ENCODE measurements at places on chromosomes 13 and 19.

GRCh38 chr13:73948848-73949529 is 185.2 kb downstream of the KLF12 start:
- DNase-seq, result no peak

GRCh38 chr13:65508338-65508737 is 1721.8 kb downstream of the PCDH9 start:
- DNase-seq, result no peak

DNA sequence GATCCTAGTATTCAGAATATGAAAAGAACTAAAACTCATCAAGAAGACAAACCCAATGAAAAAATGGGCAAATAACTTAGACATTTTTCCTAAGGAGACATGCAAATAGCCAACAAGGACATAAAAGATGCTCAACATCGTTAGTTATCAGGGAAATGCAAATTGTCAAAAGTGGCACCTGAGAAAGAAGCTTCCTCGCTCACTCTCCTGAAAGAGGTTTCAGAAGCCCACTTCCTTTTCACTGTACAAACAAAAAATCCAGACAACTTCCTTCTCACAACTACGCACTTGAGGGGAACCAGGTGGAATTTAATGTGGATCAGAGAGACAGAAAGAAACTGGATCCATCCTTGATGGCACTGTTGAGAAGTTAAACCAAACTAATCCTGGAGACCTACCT is 41.5 kb downstream of the KLF12 start:
- DNase-seq, result no peak

DNA sequence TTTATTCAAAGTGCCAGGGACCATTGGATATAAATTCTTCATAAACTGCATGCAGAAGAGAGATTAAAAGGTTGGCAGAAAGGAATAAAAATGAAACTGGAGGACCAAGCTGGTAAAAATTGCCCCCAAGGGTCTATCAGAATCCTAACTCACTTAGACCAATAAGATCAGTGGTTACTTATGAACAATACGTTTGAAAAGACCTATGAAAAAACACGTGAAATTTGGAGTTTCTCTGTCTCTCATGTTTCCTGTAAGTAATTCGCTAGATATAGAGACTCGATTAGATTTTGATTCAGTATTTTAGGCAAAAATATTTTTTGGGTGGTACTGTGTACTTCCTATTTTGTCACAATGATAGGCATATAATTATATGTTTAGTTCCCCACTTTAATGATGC is 22.9 kb downstream of the GARRE1 start:
- DNase-seq, result no peak

- DNase-seq, result no peak
Measured at GRCh38 chr19:47372603-47373002, 23.5 kb downstream of the DHX34 start.

GRCh38 chr19:40682431-40682964 is 8.0 kb downstream of the NUMBL start:
- no peak for DNase-seq

DNA sequence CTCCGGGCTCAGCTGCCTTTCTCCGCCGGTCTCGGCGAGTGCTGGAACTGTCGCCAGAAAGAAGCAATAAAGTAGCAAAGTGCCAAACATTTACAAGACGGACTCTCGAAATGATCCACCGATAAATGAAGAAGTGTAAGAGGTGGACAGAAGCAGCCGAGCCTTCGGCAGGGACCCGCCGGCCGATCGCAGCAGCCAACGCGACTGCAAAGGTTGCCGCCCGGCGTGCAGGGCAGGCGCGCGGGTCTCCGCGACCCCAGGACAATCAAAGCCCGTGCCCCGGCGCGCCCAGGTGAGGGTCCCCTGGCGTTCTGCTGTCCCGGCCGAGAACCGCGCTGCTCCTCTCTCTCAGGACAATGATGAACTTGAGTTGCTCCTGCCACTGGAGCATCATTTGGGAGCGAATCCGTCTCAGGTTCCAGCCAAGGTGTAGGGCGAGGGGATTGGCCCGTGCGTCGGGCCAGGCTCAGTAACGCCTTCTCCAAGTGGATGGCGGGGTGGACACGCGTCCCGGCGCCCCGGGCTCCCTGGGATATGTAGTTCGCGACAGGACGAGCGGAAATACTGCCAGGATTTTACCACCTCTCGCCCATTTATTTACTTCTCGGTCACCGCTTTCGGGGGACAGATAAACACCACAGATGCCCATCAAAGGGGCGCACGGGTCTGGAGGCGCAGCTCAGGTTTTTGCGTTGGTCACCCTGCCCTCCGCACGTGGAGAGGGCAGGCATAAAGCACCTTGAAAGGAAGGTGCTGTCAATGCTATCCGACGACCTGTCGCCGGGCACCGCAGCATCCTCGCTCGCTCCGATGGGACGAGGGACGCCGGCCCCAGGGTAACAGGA is at the start of the genes BIVM and POGLUT2:
TSS of gene BIVM (plus strand) at position 539 of the 845 bp plus-strand sequence. CDS start 8,149 bp downstream, outside the sequence.
TSS of gene POGLUT2 (minus strand) at position 396 of the 845 bp plus-strand sequence. CDS start at position 90, 306 bp downstream.
- peak; percentile 64 for DNase-seq

- DNase-seq, result peak; percentile 32
Measured at GRCh38 chr19:41957838-41958366, 1.2 kb downstream of the RABAC1 start.

GRCh38 chr13:106560821-106561220 is 7.1 kb downstream of the ARGLU1 start:
- no peak for DNase-seq

DNA sequence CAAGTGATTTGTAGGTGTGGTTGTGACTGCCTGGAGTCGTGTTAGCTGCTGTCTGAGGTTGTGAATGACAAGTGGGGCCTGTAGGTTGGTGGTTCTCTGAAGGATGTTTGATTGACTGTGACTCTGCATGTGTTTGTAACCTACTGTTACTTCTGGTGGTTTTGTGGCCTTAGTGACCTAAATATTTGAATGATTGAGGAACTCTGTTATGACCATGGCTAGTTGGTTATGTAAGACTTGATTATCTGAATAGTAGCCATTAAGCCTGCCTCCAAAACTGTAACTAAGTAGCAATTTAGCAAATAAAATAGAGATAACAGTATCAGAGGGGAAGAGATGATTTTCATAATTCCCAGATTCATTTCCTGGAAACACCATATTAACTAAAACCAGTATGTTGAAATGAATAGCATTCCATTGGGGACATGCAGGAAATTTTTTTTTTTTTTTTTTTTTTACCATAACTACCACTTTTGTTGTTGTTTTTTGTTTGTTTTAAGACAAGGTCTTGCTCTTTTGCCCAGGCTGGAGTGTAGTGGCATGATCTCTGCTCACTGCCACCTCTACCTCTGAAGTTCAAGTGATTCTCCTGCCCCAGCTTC is 865 bp downstream of the ZNF382 start:
- no peak for DNase-seq

DNA sequence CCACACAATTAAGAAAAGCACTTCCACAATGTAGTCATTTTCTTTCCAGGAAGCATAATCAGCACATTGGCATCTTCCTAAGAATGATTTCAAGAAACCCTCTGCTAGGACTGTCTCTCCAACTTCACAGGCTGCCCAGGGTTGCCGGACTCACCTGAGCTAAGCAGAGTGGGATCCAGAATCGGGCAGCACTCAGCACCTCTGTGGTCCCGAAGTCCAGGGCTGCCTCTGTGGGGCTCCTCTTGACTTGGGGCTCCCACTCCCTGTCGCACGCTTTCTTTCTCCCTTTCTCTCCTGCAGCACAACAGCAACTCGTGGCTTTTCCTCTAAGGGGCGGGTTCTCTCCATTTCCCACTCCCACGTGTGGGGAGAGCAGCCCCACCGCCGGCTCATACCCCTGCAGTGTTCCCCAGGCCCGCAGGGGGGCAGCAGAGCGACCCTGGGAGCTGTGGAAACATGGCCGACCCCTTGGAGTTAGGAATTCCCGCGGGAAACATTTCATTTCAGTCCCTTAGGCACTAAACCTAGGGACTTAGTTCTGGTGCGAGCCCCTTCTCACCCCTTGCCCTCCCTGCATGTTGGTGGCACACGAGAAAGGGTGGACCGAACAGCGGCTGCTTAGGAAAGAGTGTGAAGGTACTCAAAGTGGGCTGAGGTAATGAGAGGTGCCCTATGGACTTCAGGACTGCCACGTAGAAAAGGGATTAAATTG is at the start of gene TMEM272:
TSS of gene TMEM272 (minus strand) at position 316 of the 712 bp plus-strand sequence. CDS start 6,647 bp downstream, outside the sequence.
- DNase-seq, result no peak

DNA sequence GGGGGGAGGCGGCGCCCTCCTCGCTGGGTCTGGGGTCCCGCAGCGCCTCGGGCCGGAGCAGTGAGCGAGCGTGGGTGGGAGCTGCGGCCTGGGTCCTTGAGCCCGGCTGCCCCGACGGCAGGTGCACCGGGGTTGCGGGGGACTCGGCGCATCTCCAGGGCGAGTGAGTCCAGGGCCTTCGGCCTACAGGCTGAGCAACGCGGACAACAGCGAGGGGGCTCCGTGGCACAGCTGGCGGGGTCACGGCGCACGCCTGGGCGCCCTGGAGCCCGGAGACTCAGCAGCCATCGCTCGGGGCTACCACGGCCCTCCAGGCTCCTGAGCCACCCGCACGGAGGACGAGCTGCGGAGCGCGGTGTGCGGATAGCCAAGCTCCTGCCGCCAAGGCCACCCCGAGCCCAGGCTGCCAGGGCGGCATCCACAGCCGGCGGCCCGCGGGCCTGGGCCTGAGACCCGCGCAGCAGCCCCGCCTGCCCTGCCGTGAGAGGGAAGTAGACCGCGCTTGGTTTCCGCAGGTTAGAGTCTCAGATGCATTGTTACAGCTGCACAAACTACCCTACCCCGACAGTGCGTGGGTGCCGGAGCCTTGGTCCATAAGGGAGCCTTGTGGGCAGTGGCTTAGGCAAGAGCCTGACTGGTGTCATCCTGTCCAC is 253.9 kb upstream of the SGCG start:
- no peak for DNase-seq

DNA sequence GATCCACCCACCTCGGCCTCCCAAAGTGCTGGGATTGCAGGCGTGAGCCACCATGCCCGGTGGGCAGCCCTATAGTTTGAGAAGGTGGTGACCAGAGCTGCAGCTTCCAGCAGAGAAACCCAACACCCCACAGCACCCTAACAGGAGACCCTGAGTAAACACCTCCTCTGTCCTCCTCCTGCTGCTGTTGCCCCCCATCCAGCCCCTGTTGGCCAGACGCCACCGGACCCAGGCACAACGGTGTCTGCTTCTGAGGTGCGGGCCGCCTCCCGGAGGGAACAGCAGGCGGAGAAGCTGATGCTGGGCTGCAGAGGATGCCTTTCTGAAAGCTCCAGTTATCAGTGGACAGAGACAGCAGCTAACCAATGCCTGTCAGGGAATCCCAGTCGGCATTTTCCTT is 175.5 kb downstream of the COL4A1 start:
- DNase-seq, result no peak

DNA sequence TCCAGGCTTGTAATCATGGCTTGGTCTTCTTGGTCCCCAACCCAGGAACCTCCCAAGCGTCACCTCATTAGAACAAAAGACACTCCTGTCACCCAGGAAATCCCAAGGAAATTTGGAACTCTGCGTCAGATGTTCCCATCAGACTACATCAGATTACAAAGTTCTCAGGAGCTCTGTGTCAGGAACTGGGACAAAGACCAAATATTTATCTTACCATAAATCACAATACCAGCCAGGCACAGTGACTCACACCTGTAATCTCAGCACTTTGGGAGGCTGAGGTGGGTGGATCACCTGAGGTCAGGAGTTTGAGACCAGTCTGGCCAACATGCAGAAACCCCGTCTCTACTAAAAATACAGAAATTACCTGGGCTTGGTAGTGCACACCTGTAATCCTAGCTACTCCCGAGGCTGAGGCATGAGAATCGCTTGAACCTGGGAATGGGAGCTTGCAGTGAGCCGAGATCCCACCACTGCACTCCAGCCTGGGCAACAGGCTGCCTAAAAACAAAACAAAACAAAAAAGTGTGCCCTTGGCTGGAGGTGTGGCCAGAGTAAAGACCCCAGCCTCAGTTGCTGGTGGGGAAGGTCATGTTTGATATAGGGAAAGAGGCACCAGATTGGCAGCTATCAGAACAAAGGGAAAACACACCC is 16.7 kb upstream of the CCDC124 start:
- DNase-seq, result no peak

GRCh38 chr13:112619730-112620631 is 32.0 kb upstream of the TUBGCP3 start:
- peak; percentile 76 for DNase-seq

DNA sequence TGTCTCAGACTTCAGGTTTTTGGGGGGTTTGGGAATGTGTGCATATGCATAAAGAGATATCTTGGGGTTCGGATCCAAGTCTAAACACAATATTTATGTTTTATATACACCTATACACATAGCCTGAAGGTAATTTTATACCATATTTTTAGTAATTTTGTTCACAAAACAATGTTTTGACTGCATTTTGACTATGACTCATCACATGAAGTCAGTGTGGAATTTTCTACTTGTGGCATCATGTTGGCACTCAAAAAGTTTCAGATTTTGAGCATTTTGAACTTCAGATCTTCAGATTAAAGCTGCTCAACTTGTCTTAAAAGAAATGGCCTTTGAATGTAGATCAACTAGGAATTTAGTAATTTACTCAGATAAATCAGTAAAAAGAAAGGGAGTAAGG is 712.9 kb upstream of the GPC6 start:
- DNase-seq, result no peak

GRCh38 chr13:97369261-97369893 is 64.6 kb upstream of the RAP2A start:
- no peak for DNase-seq

DNA sequence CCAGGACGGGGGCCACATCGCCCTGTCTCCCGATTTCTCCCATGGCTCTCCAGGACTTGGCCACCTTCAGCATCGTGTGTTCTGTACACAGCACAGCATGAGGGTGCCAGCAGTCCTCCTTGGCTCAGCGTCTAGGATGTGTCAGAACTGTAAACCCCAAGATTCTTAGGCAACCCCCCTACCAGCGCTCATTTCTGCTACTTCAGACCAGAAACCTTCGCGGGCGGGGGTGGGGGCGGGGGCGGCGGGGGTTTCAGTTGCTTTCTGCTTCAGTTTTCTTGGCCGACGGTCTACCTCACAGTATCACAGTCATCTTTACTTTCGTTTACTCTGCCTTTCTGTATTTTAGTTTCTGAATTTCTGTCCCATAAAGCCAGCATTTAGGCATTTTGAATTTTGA is 82.4 kb downstream of the GGACT start:
- DNase-seq, result no peak

GRCh38 chr19:29277102-29277501 is 64.2 kb upstream of the UQCRFS1 start:
- DNase-seq, result no peak

DNA sequence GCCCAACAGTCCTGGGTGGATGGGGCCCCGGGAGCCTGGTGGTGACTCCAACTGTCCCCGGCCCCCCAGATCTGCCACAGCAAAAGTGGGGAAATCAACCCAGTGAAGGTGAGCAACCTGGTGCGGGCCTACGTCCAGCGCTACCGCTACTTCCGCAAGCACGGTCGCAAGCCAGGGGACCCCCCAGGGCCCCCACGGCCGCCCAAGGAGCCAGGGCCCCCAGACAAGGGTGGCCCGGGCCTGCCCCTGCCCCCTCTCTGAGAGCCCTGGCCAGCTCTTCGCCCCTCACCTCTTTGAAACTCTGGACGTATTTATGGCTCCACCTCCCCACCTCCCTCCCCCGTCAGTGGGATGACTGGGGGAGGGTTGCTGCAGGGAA is 7.5 kb downstream of the IRF3 start:
- no peak for DNase-seq

Data from NCI-H1417 treated with DMSO at 0.1 percent for 48 hours (cell line).